Activated CD8-positive, alpha-beta memory T cell treated with anti-CD3 and anti-CD28 coated beads, Interleukin-2, amount 50 U/mL, for 4 hours (primary cell): ENCODE measurements at places on chromosomes 1 and 21.

DNA sequence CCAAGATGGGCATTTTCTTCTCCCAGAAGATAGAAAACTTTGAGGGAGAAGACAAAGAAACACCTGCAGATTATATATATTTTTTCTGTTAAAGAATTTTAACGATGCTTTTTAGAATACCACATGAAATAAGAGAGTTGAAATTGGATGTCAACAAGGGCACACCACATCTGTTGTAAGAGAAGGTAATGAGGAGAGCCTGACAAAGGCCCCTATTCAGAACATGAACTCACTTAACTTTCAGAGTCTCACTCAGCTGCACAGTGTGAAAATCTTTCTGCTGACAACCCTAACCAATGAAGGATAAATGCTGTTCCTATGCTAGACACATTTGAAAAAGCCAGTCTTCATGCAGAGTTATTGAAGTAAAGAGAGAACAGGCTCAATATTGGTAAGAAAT, 7.3 kb downstream of the KRTAP22-2 start:
- no peak for DNase-seq

DNA sequence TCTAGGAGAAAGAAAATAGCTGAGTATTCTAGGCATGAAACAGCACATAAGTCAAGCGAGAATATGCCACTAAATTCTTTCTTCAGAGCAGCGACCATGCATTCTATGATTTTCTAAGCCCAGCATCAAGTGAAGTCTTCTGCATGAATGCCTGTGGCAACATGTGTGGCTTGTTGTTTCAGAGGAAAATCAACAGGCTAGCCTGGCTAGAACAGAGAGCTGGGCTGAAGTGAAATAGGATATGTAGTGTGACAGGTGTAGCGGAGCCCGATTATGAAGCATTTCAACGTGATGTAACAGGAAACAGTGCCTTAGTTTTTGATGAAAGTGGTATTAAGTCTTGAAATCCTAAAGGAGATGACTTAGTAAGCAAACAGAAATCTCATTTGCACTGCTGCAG, 7.0 kb downstream of the CSDE1 start:
- no peak for DNase-seq

GRCh38 chr1:73998348-73998959, 199.5 kb downstream of the LRRIQ3 start:
- no peak for DNase-seq

- no peak for DNase-seq
These were observed 361.5 kb upstream of the ADGRL2 start for GRCh38 chr1:81439046-81439823.

- no peak for DNase-seq
These were observed 56.5 kb upstream of the PLA2G4A start for GRCh38 chr1:186772228-186772627.

GRCh38 chr1:38326856-38327255, 280.3 kb upstream of the POU3F1 start:
- no peak for DNase-seq

- DNase-seq: no peak
These were observed 48.0 kb downstream of the EDN2 start for GRCh38 chr1:41436281-41437010.

DNA sequence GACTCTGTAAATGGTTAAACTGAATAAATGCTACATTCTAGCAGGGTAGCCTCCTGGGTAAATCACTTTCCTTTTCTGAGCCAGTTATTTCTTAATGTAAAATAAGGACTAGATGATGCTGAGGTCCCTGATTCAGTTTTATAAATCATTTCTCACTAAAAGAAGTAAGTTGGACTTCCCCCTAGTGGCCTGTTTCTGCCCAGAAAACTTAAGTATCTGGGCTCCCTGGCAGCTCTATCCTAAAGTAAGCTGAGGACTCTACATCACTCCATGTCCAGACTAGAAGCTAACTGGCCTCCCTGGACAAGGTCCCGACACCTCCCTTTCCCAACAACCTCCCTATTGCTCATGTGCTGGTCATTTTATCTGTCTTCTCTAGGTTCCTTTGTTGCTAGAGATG, 3.0 kb downstream of the GPN2 start:
- no peak for DNase-seq

GRCh38 chr1:38891753-38892152, 10.4 kb upstream of the GJA9 start:
- no peak for DNase-seq

DNA sequence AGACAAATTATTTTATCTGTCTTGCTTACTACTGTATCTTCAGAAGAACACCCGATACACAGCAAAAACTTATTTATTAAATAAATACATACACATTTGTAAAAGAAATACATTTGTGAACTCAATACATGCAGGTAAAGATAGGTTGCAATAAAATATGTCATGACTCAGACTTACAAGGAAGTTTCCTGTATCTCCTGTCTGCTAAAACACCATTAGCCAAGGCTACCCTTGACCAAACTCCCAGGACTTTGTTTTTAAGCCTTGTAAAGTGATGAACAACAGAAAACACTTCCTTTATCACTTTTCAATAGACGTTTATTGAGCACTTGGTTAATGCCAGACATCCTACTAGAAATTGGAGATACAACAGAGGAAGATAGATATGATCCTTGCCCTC, 56.5 kb upstream of the HSD17B7 start:
- no peak for DNase-seq

DNA sequence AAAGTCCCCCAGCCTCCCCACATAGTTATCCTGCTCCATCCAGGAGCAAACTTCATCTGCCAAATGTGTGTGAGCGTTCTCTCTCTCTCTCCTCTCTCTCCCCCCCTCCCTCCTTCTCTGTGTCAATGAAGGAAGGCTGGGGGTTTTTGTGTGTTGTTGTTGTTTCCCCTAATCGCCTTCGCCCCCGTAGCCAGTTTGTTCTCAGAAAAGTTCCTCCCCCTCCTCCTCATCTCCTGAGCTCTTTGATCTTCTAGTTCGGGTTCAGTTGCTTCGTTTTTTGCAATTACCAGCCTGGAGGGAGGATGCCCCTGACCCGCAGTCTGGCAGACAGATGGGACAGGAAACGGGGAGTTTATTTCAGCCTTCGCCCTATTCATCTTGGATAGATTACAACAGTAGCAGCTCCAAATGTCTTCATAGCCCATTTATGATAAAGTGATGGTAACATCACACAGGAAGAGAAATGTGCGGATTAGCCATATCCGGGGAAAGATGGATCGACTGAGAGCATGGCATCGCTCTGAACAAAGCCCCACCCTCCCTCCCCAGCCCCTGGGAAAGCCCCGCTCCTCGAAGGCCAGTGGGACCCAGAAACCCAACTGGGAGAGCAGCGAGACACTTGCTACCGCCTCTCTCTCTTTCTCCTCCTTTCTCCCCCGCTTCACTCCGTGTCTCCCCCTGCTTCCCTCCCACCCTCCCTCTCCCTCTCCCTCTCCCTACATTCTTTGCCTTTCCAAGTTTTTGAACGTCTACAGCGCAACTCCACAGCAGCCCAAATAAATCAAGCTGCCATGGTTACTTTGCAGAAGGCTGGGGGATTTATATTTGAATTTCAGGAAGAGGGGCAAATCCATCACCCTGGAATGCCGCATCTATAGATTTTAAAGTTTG, 139.7 kb upstream of the ARHGEF16 start:
- no peak for DNase-seq

- no peak for DNase-seq
These were observed 21.8 kb downstream of the DHRS3 start for GRCh38 chr1:12596007-12596821.

DNA sequence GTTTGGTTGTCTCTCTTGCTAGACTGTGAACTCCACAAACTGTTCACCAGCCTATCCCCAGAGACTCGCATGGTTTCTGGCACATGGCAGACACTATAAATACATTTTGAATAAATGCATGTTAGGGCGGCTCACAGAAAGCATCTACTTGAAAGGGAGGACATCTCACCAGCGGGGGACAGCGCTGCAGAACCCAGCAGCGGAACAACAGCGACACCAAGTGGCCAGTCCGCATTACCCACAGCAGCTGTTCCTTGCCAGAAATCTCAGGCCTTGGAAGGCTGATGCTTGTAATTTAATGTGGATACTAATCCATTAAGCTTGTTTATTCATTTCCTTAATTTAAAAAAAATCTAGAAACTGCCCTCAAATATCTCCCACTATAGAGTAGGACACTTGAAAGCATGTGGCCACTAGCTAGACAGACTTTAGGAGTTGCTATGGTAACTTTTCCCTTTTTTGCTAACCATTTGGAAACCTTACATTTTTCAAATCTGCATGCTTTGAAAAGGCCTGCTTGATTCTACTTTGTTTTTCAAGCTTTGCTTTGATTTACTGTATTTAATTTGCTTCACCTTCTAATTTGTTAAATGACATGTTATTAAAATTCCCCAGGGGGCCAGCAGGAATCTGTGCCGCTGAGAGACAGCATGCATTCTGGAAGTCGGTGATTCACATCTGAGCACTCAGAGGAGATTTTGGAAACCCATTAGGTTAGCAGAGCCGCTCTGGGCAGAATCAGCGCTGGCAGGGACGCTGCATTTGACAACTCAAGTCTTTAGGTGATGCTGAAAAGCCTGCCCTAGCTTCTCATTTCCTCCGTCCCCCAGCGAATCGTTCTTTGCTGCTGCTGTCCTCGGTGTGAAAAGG, 63.5 kb upstream of the SSX2IP start:
- DNase-seq: peak; percentile 81

DNA sequence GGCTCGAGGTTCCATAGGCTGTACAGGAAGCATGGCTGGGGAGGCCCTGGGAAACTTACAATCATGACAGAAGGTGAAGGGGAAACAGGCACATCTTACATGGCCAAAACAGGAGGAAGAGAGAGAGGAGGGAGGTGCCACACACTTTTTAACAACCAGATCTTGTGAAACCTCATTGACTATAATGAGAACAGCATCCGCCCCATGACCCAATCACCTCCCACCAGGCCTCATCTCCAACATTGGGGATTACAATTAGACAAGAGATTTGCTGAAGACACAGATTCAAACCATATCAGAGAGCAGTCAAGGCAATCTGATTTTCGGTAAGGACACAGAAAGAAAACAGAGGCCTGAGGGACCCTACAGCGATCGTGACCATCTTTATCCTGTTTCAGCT, 41.7 kb downstream of the TNFRSF9 start:
- DNase-seq: no peak

GRCh38 chr1:77060000-77060399, 159.2 kb downstream of the PIGK start:
- DNase-seq: no peak
